ENCODE measurements at places on chromosomes 16 and 17. TPM values are rescaled to one million over a fixed set of nuclear protein-coding genes. Genes with fewer than 3 reads are reported as not detected.

Gene HS3ST6
- not detected for total RNA-seq

Gene ZNF267
- total RNA-seq: 36.1 TPM

Gene ULK2
- 10.8 TPM for total RNA-seq

Gene NOG
- not detected for total RNA-seq

Gene SPNS3
- not detected for total RNA-seq

Gene FSCN2
- 1.0 TPM for total RNA-seq

Gene ABCC6
- total RNA-seq: 1.1 TPM

Gene CSH1
- total RNA-seq: not detected

Gene HOXB1
- total RNA-seq: not detected
